ENCODE measurements at places on chromosomes 7 and 10.

GRCh38 chr10:100174699-100175677, 10.8 kb downstream of the ERLIN1 start:
- no peak for DNase-seq

GRCh38 chr7:37957221-37957970, 37.0 kb downstream of the EPDR1 start:
- DNase-seq, result no peak

DNA sequence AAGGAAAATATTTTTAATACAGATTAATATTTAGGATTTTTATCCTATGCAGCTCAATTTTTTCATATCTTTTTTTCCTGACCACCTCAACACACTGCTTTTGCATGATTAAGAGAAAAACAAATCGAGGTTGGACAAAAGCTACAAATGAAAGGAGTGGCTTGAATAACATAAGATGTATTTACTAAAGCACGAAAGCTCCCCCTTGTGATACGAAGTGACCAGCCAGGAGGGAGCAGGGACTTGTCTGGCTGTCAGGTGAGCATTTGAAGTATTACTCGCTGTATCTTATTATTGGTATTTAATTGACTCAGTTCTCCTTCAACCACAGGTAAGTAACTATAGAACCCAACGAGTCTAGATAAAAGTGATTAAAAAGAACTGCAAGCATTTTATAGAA, 265.2 kb upstream of the PHF14 start:
- no peak for DNase-seq

DNA sequence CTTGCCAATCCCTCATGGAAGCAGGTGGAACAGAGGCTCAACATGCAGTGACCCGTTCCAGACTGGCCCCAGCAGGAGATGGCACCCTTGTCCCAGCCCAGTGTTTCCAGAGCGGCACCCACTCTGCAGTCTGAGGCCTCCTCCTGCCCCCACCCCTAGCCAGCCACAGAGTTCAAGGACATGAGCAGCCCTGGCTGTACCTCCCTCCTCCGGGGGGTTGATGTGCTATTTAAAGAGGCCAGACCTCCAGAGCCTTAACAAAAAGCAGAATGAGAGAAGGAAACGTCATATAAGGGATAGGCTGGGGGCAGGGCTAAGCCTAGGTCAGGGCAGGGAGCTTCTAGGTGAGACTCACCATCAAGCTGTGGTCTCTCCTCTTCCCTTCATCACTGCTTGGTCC, 115.7 kb upstream of the NANOS1 start:
- no peak for DNase-seq

- DNase-seq, result no peak
Observed at GRCh38 chr10:80412486-80412885, 4.1 kb downstream of the PRXL2A start.

- DNase-seq, result no peak
Observed at GRCh38 chr7:128443831-128444600, 11.7 kb upstream of the HILPDA start.

- DNase-seq, result no peak
Observed at GRCh38 chr7:17029150-17029549, 147.4 kb upstream of the AGR3 start.

- DNase-seq, result no peak
Observed at GRCh38 chr10:112789248-112789647, 160.8 kb upstream of the TCF7L2 start.

DNA sequence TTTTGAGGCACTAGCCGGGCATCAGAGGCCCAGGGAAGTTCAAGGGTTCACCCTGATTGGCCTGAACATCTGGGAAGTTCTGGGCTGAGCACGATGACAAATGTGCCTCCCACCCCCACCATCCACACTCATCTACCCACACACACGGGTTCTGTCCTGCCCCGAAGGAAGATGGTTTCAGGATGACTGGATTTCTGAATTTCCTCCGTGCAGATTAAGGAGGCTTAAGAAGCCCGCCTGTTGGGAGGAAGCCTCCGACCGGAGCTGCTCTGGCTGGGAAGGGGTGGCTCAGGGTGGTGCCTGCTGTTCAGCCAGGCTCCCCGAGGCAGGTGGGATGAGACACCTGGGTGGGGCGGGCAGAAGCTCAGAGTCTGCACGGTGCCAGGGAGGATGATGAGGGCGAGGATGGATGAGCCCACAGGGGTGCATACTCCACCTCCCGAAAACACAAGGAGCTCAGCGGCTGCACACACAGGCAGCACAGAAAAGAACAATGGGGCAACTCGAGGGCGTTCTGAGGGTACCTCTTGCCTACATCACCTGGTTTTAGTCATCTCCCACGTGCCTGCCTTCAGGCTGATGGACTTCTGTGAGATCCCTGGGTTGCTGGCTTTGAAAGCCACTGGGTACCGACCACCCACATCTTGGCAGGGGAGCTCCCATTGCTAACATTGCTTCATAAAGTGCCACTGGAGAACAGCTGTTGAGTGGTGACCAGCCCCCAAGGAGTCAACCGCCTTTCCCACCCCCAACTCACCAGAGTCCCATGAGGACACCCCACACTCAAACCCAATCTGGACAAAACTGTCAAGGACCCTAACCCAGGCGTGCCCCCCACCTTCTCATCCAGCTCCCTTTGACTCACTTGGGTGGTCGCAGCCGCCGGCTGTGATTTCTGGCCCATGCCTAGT, 41.2 kb downstream of the CALML3 start:
- DNase-seq, result no peak

DNA sequence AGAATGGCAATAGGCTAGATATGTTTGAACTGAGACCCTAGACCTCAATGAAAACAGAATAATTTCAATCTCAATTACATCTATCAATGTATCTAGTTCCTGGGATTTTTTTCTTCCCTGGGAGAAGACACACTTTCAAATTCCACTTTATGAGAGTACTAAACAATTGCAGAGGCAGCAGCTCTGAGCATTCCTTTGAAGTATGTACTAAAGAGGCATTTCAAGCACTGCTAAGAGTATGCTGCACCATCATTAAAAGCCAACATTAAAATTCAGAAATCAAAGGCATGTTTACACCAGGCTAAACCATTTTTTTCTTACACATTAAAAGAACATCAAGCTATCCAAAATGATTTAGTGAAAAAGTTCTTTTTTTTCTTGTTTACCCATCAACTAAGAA, 297.9 kb upstream of the CACNA2D1 start:
- DNase-seq, result no peak

- DNase-seq, result no peak
Observed at GRCh38 chr7:79359827-79360226, 93.6 kb downstream of the MAGI2 start.

- no peak for DNase-seq
Observed at GRCh38 chr7:27101957-27102580, 414 bp downstream of the HOXA2 start.

- no peak for DNase-seq
Observed at GRCh38 chr10:42850931-42851330, 68.3 kb downstream of the BMS1 start.

DNA sequence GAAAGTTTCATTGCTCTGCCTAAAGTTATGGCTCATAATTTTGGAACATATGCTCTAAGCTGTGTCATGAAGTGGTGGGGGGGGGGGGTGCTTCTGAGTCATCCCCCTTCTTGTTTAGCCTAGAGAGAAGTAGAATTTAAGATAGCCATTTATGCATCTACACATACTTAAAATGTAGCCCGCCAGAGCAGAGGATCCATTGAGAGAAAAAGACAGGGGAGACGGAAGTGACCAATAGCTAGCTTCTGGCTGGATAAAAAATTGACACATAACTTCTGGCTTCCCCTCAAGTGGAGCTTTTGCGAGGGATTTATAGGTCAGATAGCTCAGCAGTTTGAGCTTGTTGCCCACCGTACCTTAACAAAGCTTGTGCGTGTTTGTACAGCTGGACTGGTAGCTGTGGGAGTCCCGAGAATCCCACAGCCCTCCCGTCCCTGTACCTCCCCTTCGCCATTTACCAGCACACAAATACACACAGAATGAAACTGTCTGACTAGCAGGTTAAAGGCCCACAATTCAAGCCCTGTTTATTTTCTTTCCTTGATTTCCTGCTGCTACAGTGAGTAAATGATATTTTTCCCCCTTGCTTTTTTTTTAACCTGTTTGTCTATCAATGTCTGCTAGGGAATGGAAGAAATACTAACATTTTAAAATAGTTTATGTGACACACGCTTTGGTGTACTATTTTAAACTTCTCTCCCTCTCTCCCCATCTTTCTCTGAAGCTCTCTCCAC, 232.6 kb upstream of the FERD3L start:
- no peak for DNase-seq

GRCh38 chr7:148503900-148504487, 86.6 kb upstream of the C7orf33 start:
- no peak for DNase-seq

GRCh38 chr7:100515072-100515532, 23.9 kb upstream of the AGFG2 start:
- DNase-seq, result no peak

DNA sequence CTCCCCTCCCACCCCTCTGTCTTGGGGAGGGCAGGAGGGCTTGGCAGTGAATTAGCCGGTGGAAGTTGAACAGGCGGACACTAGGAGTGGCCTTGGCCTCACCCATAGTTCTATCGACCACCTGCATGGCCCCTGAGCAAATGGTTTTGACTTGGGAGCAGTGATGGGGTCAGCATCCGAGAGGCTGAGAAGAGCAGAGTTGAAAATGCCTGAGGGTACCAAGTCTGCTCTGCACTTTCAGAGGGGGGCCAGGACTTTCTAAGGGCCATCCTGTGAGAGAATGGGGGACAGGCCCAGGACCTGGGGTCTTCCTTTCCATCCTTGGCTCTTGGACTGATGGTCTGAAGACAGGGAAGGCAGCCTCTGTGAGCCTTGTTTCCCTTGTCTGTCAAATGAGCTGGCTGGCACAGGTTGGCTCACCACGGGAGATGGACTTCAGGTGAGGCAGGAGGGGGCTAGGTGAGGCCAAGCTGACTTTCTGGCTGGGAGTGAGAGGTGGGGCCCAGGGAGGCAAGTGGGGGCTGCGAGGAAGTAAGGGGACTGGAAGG, 29.4 kb downstream of the CDH23 start:
- DNase-seq, result no peak

- no peak for DNase-seq
Observed at GRCh38 chr10:80870282-80870681, 332.6 kb downstream of the SH2D4B start.

- no peak for DNase-seq
Observed at GRCh38 chr7:36961097-36961496, 236.8 kb upstream of the AOAH start.

DNA sequence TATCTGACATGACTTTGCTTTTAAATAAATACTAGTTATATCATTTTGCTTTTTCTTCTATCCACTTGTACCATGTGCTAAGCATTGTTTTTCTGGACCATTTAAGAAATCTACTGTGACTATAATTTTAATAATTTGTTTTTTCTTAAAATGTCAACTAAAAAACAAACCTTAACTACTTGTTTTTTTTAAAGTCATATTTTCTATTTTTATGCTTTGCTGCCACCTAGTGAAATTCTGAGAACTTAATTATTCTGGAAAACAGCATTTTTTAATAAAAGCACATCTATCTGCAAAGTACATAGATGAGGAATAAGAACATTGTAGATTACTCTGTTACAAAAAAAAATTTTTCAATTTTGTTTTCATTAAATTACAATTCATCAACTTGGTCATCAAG, 47.4 kb downstream of the ORC5 start:
- DNase-seq, result no peak

GRCh38 chr10:96290368-96291133, 13.7 kb upstream of the DNTT start:
- DNase-seq, result no peak

DNA sequence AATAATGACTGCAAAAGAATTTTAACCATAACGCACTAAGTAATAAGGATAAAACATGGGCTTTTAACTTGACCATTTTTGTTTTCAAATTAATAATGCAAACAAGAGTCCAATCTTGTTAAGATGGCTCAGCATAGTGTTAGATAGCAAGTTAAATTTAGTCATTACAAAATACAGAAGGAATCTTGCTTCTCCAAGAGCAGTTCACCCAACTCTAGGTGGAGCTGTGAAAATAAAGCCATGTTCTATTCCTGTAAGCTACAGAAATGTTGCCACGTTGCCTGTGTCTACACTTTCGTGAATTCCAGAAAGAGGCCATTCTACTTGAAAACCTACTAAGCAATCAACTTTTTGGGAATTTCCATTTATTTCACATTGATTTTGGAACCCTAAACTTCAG, 191.9 kb downstream of the SFMBT2 start:
- no peak for DNase-seq

- no peak for DNase-seq
Observed at GRCh38 chr7:133419041-133419440, 166.2 kb downstream of the EXOC4 start.

GRCh38 chr10:13851906-13852305, 265.1 kb downstream of the PRPF18 start:
- DNase-seq, result no peak

GRCh38 chr10:71633920-71634319, 85.7 kb downstream of the C10orf105 start:
- no peak for DNase-seq

DNA sequence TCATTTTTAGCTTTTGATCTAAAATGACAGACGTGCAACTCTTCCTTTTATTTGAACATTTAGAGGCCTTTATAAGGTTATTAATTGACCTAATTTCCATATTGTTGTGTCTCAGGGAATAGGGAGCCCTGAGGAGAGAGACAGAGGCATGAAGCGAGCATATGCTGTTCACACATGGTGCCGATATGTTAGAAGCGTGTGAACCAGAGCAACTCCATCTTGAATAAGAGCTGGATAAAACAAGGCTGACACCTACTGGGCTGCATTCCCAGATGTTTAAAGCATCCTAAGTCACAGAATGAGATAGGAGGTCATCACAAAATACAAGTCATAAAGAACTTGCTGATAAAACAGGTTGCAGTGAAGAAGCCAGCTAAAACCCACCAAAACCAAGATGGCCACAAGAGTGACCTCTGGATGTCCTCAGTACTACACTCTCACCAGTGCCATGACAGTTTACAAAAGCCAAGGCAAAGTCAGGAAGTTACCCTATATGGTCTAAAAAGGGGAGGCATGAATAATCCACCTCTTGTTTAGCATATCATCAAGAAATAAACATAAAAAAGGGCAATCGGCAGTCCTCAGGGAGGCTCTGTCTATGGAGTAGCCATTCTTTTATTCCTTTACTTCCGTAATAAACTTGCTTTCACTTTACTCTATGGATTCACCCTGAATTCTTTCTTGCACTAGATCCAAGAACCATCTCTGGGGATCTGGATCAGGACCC, 80.1 kb downstream of the SEC61G start:
- no peak for DNase-seq

DNA sequence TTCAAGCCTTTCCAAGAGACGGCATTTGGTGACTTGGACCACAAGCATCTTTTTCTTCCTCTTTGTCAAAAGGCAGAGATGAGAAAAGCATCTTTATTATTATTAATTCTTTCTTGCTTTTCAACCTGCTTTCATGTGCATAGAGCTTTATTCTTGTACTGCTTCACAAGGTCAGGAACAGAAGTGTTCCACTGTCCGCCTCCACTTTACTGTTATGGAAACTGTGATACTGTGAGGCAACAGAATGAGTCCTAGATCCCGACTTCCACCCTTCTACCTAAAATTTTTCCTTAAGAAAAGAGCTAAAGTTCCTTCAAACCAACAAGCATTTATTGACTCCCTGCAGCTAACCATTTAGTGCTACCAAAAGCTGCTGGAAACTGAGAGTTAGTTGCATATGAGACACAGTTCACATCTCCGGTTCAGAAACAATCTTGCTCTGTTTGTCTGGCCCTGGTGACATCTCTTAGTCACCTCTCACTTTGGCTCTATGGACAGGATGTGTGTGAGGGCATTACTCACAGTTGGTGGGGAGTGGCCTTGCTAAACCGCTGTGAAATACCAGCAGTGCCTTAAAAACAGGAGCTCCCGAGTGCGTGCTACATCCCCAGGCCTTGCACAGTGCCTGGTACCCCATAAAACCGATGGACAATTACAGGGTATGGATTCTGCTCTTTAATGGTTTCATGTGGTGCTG, 77.1 kb upstream of the TRIL start:
- no peak for DNase-seq
